ENCODE measurements at places on chromosomes 1 and 21.

GRCh38 chr1:197706601-197707000 lies 68.7 kb downstream of the DENND1B start:
- no peak for DNase-seq

- DNase-seq, result no peak
Observed at GRCh38 chr1:69438056-69438795, 129.5 kb upstream of the LRRC7 start.

DNA sequence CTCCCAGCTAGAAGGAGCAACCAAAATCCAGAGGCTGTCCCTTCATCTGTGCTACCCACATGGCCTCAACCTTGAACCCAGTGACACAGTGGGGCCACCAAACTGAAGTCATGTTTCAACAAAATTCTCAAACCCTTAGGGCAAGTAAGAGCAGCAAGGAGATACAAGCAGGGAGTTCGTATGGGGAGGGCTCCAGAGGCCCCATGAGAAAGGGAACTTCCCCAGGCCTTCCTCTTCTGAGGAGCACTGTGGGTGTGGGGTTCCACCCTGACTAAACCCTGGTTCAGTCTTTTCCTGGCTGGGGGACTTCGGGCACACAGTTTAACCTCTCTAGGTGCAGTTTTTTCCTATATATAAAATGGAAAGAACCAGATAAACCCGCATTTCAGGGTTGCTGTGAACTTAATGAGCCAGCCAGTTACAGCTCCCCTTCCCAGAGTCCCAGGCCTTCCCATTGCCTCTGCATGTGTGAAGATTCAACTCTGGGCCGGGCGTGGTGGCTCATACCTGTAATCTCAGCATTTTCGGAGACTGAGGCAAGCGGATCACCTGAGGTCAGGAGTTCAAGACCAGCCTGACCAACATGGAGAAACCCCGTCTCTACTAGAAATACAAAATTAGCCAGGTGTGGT lies 8.0 kb upstream of the THEMIS2 start:
- DNase-seq, result no peak

DNA sequence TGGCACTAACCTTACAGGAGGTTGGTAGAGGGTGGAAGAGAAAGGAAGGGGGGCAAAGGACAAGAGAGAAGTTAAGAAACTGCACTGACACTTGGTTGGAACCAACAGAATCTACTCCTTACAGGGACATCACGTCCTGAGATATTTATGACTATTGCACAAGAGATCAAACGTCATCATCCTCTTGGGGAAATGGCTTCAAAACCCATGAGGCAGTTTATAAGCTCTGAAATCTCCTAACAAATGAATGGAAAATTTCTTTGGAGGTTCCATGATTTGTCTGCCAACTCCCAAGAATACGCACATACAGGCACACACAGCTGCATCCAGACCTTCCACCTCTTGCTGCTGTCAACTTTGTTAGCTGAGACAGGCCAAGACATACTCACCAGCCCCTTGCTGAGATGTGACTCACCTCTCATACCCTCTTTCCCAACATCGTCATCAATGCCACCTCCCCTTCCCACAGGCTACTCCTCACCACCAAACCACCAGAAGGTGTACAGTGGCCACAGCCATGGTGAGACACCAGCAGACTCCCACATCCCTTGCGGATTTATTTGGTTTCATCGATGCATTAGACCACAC lies 135.5 kb downstream of the SETD4 start:
- no peak for DNase-seq

- no peak for DNase-seq
Observed at GRCh38 chr1:164588516-164589341, 29.7 kb downstream of the PBX1 start.

DNA sequence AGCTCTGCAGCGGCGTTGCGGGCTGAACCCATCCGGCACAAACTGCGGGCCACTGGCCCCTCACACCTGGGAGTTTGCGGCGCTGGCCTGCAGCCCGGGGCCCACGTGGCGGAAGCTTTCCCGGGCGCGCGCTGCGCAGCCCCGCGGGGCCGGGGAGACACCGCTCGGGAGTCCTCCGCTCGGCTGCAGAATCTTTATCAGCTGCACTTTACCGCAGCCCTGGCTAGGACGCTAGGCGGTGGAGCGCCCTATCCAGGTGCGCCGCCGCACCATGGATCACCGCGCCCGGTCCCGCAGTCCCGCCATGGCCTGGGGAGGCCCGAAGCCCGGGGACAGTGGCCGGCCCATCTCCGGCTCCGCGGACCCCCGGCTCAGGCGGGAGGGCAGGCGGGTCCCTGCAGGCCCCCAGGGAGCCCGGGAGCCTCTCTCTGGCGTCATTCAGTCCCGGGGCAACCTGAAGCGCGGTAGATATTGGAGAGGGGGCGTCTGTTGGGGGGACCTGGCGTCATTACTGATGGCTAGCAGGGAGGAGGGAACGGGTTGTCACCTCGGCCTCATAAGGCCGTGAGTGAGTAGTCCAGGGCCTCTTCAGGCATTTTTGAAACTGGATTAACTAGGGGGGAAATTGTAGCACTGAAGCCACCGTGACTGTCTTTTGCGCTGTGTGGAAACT lies 5.7 kb upstream of the OLIG2 start:
- DNase-seq, result no peak

DNA sequence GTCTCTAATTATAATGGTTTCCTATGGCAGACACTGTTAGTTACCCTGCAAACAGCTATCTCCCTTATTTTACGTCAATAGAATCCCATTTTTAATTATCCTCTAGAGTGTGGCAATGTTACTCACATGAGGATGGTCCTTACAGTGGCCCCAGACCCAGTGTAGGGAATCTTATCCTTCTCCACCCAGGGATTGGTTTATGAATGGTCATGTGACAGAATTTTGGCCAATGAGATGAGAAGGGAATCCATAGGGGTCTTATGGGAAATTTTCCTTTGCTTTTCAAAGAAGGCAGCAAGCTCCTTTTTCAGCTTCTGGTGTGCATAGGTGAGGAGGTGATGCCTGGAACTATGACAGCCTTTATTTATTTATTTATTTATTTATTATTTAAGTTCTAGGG lies 59.0 kb upstream of the HUNK start:
- no peak for DNase-seq

GRCh38 chr1:1569341-1569740 lies 5.3 kb downstream of the SSU72 start:
- DNase-seq, result no peak

DNA sequence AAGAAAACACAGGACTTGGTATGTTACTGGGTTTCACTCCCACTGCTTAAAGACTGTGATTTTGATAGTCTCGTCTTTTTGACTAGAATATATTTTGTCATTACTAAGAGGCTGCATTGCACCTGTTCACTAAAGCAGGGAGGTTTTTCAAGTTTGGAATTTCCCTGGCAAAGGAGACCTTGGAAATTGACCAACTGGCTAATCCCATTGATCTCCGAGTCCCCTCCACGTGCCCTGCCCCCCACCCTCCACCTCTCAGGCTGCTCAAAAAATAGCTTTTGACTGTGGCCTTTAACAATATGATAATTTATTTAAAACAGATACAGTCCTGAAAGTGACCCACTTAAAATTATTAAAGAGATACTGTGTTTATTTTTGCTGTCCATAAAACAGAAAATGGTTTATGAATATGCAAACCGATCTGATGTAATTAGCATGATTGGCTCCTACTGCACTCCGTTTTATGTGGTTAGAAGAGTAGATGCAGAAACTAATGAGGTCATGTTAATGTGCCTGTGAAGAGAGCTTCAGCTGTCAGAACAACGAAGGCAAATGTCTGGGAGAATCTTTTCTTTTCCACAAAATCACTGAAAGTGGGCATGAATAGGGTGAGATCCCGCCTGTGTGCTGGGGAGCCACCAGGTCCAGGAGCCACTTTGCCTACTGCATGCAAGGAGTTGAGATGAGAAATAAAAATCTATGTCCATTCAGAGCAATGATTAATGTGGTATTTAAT lies 361.5 kb downstream of the RRAGC start:
- DNase-seq, result no peak
